ENCODE measurements at places on chromosomes 2 and 18. TPM values are rescaled to one million over a fixed set of nuclear protein-coding genes. Genes with fewer than 3 reads are reported as not detected.

DPYSL5 gene
- total RNA-seq = 0.23 TPM

DNA sequence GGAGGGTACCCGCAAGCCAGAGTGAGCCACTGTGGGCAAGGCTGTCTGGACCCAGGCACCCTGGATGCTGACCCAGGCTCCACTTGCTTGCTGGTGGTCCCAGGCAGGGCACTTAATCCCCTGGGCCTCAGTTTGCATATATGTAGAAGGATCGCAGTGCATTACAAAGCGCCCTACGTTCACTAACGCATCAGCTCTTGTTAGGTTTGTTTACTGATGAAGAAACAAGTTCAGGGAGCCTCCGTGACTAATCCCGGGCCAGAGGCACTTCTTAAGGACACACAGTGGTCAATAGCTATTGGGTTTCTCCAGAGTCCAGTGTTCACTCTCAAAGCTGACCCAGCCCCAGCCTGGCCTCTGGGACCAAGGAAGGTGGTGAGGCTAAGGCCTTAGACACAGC, 70.2 kb downstream of the LBH start:
- peaks cover 3% of the 10 kb centered on the region for H3K27me3 ChIP-seq
- H3K4me1 ChIP-seq = peaks cover 2% of the 10 kb centered on the region
- DNase-seq = no peak
- no peak overlapping the region for H3K4me3 ChIP-seq
- peaks cover 6% of the 10 kb centered on the region for H3K36me3 ChIP-seq

GRCh38 chr2:201806442-201807170, at the start of gene CDK15:
Gene CDK15 (plus strand): TSS chr2:201806537. CDS start chr2:201806665, 128 bp downstream.
- no peaks in the 10 kb centered on the region for H3K4me1 ChIP-seq
- H3K27ac ChIP-seq = no peak within 1 kb of the TSS
- no peak within 1 kb of the TSS for H3K4me3 ChIP-seq
- H3K27me3 ChIP-seq = no peaks in the 10 kb centered on the region
- DNase-seq = no peak

DNA sequence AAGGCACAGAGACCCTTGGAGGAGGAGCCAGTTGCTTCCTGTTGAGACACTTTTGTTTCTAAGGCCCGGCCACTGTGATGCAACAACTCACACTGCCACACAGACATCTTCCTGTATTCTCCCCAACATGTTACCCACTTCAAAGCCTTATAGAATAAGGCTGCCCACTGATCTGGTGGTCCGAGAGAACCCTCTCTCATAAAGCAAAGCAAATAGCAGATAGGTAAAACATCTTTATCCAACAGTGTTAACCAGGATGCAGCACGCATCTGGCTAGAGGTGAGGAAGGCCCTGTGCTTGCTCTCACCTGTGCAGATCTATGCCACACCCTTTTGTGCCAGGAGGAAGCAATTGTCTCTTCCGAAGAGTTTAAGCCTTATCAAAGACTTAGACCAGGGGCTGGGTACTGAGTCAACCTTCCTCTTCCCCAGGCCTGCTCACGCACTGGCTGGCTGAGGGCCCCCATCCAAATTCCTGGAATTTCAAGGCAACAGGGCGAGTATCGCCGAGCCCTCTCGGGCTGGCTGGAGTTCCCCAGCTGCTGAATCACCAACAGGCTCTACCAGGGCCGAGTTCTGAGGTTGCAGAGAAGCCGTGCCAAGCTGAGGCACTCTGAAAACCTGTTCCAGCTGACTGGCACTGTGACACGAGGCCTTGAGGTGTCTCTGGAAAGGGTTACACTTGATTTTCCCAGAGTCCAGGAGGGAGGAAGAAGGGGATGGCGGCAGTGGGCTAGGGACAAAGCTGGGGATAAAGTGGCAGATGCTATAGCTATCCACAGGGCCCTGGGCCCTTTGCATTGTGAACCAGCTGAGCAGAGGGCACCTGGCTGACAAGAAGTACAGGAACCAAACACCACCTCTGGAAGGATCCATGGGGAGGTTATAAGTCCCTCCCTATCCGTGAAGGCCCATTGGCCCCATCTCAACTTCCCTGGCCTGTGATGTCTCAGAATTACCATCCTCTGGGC, 29.3 kb downstream of the TGFA start:
- H3K27me3 ChIP-seq = peaks cover 2% of the 10 kb centered on the region
- H3K4me1 ChIP-seq = peaks cover 15% of the 10 kb centered on the region
- no peaks in the 10 kb centered on the region for H3K36me3 ChIP-seq
- DNase-seq = no peak
- no peak overlapping the region for H3K4me3 ChIP-seq

DNA sequence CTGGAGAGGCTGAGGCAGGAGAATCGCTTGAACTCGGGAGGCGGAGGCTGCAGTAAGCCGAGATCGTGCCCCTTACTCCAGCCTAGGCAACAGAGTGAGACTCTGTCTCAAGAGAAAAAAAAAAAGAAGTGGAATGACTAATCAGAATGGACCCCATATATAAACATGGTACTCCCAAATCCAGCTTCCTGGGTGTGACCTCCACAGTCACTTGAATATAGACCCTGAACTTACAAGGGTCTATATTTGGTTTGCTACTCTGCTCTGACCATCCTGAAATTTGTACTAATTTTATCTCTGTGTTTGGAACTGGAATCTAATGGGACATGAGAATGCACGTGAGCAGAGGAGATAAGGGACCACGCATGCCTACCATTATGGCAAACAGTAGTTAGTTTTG, 275.0 kb downstream of the TNS1 start:
- H3K4me1 ChIP-seq = no peaks in the 10 kb centered on the region
- DNase-seq = no peak
- H3K36me3 ChIP-seq = no peaks in the 10 kb centered on the region
- H3K4me3 ChIP-seq = no peak overlapping the region
- H3K27me3 ChIP-seq = peaks cover 4% of the 10 kb centered on the region

- H3K36me3 ChIP-seq = no peaks in the 10 kb centered on the region
- H3K4me1 ChIP-seq = peaks cover 8% of the 10 kb centered on the region
- no peak overlapping the region for H3K4me3 ChIP-seq
- H3K27ac ChIP-seq = no peak overlapping the region
- peaks cover 6% of the 10 kb centered on the region for H3K27me3 ChIP-seq
These were observed 75.8 kb upstream of the SLC1A4 start for GRCh38 chr2:64913357-64913869.

DNA sequence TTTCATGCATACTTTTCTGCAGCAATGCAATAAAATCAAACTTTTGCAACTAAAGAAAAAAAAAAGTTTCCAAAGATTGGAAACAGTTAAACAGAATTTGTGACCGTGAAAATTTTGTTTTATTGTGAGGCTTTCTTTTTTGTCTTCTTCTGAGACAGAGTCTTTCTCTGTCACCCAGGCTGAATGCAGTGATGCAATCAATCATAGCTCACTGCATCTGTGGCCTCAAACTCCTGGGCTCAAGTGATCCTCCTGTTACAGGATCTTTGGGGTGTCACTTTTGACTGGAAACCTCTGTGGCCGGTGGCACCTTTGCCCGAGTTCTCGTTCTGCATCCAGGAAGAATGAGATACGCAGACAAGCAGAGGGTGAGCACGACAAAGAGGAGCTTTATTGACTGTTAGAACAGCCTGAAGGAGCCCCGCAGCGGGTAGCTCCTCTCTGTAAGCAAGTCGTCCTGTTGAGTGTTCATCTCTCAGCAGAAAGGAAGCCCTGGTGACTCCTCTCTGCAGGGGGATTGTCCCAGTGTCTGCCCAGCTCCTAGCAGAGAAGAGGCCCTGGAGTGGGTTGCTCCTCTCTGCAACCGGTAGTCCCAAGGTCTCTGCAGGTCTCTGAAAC, 16.9 kb upstream of the ILKAP start:
- no peaks in the 10 kb centered on the region for H3K36me3 ChIP-seq
- DNase-seq = no peak
- H3K27me3 ChIP-seq = no peaks in the 10 kb centered on the region
- no peaks in the 10 kb centered on the region for H3K4me1 ChIP-seq
- H3K4me3 ChIP-seq = no peak overlapping the region

DNA sequence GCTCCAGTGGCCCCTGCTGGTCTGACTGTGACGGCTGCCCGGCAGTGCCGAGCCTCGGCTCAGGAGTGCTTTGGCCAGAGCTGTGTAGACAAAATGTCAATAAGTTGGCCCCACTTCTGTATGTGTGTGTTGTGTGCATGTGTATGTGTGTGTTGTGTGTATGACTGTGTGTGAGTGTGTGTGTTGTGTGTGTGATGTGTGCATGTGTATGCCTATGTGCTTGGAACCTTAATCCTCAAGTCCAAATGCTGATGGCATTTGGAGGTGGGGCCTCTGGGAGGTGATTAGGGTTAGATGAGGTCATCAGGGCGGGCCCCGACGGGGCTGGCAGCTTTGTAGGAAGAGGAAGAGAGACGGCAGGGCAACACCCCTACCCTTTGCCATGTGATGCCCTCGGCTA, 269.0 kb downstream of the DCDC2C start:
- no peaks in the 10 kb centered on the region for H3K4me1 ChIP-seq
- no peak overlapping the region for H3K27ac ChIP-seq
- no peak overlapping the region for H3K4me3 ChIP-seq
- H3K27me3 ChIP-seq = no peaks in the 10 kb centered on the region

DNA sequence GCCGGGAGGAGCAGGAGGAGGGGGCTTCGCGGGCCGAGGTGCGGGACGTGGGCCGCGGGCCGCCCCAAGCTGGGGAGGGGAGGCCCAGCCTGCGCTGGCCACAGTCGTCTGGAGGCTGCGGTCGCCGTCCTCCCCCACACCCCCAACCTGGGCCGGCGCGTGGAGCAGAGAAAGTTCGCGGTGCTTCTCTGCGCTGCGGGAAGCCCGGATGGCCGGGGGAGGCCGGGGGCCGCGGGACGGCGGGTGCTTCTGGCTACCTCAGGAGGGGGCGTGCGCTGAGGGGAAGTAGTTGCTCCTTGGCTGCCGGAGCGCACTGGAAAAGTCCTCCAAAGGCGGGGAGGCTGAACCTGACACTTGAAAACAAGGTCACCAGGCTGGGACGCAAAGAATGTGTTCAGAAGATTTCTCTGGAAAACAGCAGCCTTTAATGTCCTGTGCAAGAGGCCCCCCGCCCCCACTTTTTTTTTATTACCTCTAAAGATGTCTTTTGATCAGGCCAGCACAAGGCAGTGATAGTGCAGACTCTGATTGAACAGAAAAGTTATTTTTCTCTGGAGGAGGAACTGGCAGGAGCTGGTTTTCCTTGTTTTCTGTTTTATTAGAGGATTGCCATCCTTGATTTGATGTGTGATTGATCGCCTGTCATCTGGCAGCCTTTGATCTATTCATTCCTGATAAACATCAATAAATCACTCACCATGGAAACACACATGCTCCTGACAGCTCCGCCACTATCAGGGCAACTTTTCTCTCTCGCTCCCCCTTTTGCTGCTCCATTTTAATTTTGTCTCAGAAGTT, 1.6 kb downstream of the TSHZ1 start:
- H3K4me1 ChIP-seq = peaks cover 39% of the 10 kb centered on the region
- H3K4me3 ChIP-seq = peak overlapping the region; percentile 95
- peak; percentile 49 for DNase-seq
- peak overlapping the region; percentile 74 for H3K27ac ChIP-seq
- peaks cover 17% of the 10 kb centered on the region for H3K36me3 ChIP-seq

- H3K4me1 ChIP-seq = peaks cover 4% of the 10 kb centered on the region
- no peaks in the 10 kb centered on the region for H3K27me3 ChIP-seq
These were observed 5.7 kb downstream of the C18orf32 start for GRCh38 chr18:49481317-49481716.

DNA sequence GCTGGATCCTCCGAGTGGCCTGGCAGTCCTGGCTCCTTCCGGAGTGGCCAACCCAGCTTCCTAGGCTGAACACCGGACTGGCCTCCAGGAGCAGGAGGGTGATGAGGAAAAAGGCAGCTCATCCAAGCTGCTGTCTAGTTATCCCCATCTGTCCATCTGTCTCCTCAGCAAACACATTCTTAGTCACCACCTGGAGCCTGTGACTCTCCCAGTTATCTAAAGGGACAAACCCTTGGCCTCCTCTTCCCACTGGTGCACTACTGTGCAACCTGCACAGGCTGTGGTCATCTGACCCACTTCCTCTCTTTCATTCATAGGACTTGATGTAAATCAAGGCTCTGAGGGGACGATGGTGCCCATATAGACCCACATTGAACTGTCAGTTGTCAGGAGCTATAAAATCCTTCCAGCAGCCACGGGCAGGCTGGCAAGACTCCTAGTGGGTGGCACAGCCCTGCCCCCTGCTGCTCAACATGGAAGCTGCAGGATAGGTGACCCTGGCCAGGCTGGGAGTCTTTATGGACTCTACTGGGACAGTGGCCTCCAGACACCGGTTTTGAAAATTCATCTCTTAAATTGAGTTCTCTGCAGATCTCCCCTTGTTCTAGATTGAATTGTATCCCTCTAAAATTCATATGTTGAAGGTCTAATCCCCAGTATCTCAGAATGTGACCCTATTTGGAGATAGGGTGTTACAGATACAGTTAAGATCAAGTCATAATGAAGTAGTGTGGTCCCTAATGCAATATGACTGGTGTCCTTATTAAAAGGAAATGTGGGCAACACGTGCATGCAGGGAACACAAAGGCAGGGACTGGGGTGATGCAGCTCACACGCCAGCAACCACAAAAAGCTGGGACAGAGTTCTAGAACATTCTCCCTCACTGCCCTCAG, 29.3 kb upstream of the DUSP2 start:
- H3K4me1 ChIP-seq = no peaks in the 10 kb centered on the region
- H3K27me3 ChIP-seq = peaks cover 9% of the 10 kb centered on the region
- no peak overlapping the region for H3K4me3 ChIP-seq
- H3K27ac ChIP-seq = no peak overlapping the region
- DNase-seq = peak; percentile 82
- H3K36me3 ChIP-seq = no peaks in the 10 kb centered on the region

- no peaks in the 10 kb centered on the region for H3K36me3 ChIP-seq
- H3K4me1 ChIP-seq = peaks cover 11% of the 10 kb centered on the region
- no peak overlapping the region for H3K27ac ChIP-seq
These were observed 135.3 kb downstream of the MAIP1 start for GRCh38 chr2:200090683-200091082.

GRCh38 chr2:207041279-207041678, 102.0 kb downstream of the CPO start:
- no peak for DNase-seq
- peaks cover 56% of the 10 kb centered on the region for H3K4me1 ChIP-seq
- no peaks in the 10 kb centered on the region for H3K36me3 ChIP-seq
- no peak overlapping the region for H3K27ac ChIP-seq
- H3K27me3 ChIP-seq = peaks cover 4% of the 10 kb centered on the region

DNA sequence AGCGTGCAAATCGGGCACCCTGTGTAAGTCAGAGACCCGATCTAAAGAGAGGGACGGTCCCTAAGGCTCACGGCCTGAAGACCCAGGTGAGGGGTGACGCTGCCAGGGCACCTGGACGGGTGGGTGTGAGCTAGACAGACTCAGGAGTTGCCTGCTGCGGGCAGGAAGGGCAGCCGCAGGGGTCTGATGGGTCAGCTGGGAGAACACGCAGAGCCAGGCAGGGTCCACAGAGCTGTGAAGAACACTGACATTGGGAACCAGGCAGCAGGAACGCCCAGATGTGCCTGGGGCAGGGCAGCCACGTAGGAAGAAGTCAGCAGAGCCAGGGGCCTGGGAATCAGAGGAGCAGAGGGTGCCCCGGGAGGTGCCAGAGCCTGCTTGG, 25.9 kb downstream of the HDAC4 start:
- H3K4me1 ChIP-seq = peaks cover 16% of the 10 kb centered on the region
- H3K27ac ChIP-seq = no peak overlapping the region
- peaks cover 5% of the 10 kb centered on the region for H3K27me3 ChIP-seq
- no peak for DNase-seq
